ENCODE measurements at places on chromosomes 6 and 20.

DNA sequence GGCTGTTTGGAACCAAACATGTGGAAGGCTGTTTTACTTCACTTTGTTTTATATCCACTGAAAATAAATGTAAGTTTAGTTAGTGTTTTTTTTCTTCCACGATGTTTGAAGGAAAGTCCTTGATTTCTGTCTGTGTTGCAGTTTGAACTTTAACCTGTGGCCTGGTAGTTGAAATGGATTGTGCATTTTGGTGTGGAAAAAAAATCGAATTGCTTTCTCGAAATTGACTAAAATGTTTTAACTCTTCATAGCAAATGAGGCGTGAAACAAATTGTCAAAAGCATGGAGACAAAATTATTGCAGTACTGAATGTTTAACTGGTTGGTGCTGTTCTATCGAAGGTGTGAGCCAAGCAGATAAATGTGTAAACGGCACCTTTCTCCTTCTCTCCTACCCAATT lies 24.5 kb downstream of the ARID1B start:
- DNase-seq, result no peak

GRCh38 chr6:161303628-161304340 lies 29.9 kb upstream of the AGPAT4 start:
- peak; percentile 10 for DNase-seq

DNA sequence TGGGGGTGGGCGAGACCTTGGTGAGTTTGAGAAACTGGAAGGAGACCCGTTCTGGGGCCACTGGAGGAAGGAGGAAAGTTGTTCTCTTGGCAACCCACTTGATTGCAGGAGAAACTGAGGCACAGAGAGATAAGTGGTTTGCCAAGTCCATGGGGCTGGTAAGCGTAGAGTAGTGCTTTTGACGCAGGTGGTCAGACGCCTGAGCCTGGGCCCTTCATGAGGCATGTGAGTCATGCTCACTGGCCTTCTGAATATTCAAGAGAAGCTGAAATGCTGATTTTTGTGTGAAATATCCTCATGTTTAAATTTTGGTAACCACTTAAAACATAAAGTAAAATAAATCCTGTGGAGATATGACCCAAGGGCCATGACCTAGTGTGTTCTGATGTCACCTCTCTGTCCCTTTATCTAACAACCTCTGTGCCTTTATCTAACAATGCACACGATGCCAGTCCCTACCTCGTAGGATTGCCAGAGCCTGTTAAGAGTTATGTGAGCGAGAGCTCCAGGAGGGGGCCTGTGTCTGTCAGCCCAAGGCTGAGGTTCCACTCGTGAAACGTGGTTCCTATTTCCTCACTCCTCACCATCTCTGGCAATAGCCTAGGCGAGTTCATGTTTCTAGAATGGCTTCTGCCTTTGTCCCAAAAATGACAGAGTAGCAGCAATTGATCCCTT lies 32.8 kb upstream of the PMEPA1 start:
- DNase-seq, result no peak

DNA sequence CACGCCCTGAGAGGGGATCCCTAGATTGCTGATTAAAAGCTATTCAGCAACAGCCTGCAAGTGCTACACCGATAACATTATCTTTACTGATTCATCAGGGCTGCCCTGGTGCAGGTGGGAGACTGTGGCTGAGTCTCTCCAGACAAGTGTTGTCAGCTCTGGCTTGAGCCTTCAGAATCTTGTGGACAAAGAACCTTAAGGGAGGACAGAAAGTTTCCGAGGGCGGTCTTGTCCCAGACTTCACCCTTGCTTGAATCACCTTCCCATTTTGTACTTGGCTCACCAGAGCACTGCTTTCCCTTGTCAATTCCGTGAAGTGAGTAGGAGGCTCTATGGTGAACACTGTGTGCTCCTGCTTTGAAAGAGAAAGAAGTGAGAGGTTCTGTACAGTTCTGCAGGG lies 88.6 kb upstream of the PCSK2 start:
- DNase-seq, result no peak

DNA sequence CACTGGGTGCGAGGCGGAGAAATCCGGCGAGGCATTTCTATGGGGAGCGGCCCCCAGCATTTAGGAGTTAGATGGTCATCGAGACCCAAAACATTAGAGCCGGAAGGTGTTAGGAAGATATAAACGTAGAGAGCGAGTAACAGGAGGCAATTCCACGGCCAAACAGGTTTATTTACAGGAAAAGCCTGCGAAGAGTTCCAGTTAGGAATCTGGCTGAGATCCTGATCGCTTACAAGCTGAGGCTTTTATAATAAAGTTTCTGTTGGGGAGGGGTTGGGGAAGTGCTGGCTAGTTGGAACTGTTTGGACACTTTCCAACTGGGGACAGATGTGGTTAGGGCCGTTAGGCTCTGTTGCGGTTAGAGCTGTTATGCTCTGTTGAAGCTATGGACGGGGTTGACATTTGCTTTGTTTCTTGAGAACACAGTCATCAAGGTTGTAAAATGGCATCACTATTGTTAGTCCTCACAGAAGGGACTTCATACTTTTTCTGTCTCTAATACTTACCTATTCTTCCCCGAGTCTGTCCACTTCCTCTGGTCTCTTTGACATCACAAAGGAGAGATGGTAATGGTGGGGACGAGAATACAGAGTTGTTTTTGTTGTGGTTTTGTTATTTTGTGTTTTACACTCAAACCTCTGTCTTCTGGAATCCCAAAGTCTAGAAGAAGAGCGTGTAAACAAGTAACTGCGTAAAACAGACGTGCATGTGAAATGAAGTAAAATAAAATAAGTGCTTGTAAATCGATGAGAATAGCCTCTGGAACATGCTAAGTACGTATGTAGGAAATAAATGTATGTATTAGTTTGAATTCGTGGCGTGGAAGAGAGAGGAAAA lies 554 bp upstream of the ZSCAN31 start:
- DNase-seq, result no peak

DNA sequence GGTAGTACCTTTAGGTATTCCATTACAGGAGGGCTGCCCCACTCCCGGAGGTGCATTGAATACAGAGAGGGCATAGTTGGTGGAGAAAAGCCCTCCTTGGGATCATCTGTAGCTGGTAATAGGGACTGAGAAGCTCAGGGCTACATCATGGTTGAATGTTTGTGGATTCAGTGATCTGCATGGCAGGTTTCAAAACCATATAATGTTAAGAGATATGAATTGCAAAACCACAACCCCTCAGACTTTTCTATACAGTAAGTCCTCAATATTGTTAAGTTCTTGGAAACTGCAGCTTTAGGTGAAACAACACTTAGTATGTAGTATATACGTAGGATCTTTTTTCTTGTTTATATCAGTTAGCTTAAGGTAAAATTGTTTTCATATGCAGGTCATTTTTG lies 11.3 kb downstream of the TULP4 start:
- no peak for DNase-seq

DNA sequence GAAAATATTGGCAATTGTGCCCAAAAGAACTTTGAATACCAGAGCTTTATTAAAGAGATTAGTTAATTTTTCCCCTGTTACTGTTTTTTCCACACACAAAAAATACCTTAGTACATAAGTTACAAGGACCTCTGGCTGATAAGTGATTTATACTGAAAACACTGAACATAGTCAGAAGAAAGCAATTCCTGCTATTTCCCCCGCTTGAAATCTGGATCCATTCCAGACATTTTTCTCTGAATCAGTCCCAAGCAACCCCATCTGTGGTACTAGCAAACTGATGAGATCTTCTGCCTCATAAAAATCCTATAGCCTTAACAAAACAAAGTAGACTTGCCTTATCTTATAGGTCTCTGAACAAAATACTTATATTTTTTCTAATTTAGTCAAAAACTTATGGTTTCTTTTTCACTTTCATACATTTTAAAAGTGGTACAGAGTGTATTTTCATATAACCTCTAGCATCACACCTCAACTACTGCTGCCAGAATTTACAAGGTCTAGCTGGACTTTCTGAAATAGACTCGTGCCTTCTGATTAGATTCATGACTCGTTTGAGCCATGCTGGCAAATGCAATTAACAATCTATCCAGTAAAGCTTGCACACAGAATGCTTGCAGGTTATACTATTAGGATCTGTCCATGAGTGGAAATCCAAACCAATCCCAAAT lies 111.9 kb downstream of the TBX18 start:
- DNase-seq, result peak; percentile 92

DNA sequence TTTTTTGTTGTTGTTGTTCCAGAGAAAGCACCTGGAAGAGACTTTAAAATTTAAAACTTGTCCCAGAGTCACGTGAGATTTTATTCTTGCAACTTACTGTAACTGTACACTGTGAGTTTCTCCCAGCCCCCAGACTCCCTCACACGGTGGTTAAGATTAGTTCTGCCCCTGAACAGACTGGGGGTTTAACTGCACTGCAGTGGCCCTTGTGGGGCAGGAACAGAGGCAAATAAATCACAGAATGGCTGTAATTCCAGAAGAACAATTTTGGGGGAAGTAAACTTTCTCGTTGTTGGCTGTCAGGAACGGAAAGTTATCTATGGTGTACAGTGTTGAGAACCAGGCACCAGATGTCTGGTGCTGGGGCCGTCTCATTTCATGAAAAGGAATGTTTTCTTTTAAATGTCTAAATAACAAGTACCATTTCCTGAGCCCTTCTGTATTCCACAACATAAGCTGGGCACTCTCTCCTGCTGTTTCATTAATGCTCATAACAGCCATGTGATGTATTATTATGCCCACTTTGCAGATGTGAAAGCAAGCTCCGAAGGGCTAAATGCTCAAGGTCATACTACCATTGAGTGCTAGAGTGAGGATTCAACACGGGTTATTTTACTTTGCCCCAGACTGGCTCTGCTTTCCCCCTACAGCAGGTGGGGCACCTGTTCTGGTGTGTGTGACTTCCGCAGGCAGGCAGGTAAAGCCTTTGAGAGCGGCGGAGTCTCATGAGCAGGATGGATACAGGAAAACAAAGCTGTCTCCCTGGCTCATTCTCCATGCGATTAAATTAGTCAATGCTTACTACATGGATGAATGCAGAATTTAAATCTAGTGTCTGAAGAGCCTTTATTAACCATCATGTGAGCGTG lies 30.5 kb downstream of the CNKSR3 start:
- DNase-seq, result peak; percentile 59

DNA sequence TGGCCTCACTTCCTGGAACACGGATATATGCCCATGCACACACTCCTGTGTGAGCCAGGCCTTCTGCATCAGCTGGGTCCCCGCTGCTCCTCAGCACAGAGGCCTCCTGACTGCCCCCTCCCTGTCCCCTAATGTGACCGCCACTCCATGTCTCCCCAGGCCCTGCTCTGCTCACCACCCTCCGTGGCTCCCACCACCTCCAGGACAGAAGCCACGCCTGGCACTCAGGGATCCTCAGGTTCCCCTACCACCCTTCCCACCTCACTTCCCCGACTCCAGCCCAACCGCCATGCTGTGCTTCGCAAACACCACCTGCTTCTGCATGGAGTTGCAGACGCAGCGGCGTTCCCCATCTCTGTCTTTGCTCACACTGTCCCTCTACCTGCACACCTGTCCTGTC lies 4.3 kb upstream of the SRC start:
- DNase-seq, result no peak

DNA sequence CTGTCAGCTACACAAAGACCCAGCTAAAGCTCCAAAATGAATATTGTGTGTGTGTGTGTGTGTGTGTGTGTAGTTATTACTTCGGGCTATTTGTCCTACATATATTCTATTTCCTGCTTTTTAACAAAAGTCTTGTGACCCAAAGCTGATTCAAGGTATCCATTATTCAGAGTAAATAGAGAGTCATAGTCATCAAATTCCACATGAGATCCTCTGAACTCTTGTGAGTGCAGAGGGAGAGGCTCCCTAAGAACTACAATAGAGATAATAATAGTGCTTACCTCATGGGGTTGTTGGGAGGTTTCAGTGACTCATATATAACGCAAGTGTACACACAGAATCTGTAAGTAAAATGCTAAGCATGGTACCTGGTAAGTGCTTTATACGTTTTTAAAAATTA lies 95.6 kb upstream of the SHLD1 start:
- peak; percentile 46 for DNase-seq

DNA sequence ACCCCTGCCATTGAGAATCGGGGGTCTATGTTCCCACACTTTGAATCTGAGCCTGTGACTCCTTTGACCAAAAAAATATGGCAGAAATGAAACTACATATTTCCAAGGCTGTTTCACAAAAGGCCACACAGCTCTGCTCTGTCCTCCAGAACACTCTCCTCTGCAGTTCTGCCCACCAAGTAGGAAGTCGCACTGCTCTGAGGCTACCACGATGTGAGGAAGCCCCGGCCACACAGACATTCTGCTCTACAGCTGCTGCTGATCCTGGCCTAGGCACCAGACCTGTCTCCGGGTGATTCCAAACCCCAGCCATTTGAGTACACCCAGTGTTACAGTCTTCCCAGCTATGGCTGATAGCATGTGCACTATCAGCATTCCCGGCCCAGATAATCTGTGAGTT lies 85.1 kb downstream of the LYRM4 start:
- DNase-seq, result no peak

- no peak for DNase-seq
Measured at GRCh38 chr6:168147205-168147738, 68.3 kb upstream of the FRMD1 start.

DNA sequence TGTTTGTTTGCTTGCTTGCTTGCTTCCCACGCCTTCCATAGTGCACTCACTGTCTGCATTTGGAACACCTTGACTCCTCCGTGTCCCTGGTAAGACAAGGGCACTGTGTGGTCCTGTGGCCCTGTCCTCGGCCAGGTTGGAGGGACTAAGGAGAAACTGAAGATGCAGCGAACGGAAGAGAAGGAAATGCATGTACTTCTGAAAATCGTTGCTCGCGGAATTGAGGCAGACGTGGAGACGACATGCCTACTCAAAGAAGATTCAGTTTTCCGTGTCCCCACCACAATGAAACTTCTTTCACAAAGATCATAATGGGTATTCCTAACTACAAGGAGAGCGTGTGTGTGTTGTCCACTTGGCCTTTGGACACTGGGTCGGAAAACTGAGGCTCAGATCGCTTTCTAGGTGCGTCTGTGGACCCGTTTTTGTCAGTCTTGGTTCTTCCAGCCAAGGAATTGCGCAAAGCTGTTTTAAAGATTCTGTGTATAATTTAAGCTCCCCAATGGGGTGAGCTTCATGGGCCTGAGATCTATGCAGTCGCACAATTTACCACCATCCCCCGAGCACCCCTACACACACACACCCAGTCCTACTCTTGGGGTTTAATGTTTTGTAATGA lies 120.4 kb upstream of the ZNF184 start:
- DNase-seq, result no peak

- DNase-seq, result no peak
Measured at GRCh38 chr20:53847837-53848170, 222.6 kb downstream of the BCAS1 start.

DNA sequence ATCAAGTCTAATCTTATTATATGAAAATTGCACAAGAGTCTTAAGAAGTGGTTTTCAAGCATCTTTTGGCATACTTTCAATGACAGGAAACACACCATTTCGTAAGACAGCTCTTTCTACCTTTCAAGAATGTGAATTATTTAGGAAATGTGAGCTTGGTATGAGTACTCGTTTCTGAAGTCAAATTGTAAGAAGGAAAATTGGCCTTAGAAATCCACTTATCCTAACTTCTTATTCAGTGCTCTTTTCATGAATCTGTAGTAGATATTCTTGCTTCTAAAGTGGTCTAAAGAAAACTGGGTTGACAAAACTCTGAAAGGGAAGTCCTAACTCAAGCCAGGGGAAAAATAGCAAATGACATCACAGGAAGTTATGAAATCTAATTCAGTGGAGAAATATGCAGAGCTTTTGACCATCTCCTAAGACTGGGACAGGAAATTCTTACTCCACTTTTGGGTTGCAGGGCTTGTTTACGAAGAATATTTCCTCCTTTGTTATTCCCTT lies 38.5 kb upstream of the OGFRL1 start:
- DNase-seq, result peak; percentile 34

GRCh38 chr6:35136185-35136584 lies 5.0 kb downstream of the TCP11 start:
- DNase-seq, result no peak
